RWPE1 (cell line): ENCODE measurements at places on chromosomes 11 and 22.
A peak's percentile ranks its signal among the peaks of the same experiment; 100 is the strongest.

DNA sequence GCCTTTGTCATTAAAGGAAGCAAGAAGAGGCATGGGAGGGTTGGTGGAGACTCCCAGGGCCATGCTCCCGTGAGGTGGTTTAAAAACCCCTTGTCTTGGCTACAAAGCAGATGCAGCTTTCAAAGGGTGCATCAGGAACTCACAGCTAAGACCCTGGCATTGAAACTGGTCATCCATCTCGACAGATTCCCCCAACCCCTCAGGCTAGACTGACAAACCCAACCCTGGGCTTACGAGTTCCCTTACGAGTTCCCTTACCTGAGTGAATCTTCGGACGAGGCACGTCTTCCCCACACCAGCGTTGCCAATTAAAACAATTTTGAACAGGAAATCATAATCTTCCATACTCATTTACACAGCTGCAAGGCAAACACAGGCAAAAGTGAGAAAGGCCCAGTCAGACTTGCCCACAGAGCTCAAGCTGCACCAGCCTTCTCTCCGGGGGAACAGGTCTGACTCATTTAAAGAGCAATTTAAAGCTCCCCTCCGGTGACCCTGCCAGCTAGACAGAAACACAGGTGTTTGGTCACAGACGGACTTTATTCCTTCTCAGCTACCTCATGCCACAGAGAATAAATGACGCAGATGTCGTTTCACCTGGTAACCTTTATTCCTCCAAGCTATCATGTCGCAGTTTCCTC is 74.6 kb downstream of the RAB30 start:
- no peak for DNase-seq

DNA sequence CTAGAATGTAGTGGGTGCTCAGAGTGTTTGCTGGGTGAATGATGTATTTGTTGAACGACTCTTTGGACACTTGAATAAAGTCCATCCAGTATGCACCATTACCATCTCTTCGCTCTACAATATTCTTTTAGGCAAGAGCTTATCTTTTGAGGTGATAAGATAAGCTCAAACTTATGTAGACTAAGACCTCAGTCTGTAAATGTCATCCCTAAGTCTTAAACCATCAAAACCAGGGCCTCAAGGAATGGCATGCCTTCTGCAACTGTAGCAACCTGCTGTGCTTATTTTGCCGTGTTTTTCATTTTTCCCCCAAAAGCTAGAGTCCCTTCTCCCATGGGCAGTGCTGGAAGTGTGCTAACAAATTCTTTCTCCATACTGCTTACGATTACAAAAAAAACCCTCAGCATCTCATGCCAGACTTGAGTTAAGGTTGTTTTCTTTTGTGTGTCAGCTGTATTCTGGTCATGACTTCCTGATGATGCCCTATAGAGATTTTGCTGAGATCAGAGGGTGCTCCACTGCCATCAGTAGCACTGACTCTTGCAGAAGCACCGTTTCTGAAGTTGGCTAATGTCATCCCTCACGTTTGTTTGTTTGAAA is 27.8 kb downstream of the LIMK2 start:
- DNase-seq: no peak

DNA sequence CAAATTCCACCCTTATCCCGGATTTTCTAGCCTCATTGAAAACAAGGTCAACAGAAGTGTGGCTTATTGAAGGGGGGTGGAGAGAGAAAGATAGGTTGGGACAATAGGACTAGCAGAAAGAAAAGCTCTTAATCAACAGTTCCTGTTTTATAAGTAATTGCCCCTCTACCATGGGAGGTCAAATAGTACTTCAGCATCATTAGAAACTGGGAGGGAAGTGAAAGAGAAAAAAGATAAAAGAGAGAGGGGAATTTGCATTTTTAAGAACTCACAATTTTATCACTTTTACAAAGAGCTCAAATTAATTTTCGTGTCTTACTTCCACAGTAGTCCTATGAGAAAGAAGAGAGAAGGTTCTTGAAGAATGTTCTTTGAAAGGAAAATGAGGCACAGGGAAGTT is 89.2 kb downstream of the AMOTL1 start:
- no peak for DNase-seq

GRCh38 chr22:50628543-50629134 is 687 bp upstream of the ARSA start:
- DNase-seq: no peak

DNA sequence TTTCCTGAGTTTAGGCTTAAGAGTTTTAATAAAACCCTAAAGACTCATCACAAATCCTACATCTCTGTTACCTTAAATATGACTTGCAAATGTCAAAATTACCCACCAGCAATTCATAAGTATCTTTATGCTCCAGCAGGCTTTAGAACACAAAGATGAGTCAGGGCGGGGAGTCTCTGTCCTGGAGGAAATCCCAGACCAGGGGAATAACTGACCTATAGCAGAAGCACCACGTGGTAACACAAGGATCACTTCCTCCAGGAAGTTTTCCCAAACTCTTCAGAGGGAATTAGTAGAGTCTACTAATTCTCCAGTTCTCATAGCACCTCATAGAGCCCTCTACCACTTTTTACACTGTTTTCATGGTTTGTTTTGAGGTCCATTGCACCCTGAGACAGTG is 217.0 kb downstream of the NAV2 start:
- no peak for DNase-seq

GRCh38 chr11:28461338-28461737 is 353.1 kb downstream of the METTL15 start:
- no peak for DNase-seq

DNA sequence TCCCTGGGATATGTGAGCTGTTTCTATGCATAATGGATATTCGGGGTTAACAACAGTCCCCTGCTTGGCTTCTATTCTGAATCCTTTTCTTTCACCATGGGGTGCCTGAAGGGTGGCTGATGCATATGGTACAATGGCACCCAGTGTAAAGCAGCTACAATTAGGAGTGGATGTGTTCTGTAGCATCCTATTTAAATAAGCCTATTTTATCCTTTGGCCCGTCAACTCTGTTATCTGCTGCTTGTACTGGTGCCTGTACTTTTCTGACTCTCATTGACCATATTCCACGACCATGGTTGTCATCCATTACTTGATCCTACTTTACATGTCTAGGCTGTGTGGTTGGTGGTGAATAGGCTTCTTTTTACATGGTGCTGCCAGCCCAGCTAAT is 1.3 kb downstream of the TUG1 start:
- no peak for DNase-seq

- DNase-seq: no peak
Measured at GRCh38 chr11:19816040-19816439, 103.4 kb downstream of the NAV2 start.

DNA sequence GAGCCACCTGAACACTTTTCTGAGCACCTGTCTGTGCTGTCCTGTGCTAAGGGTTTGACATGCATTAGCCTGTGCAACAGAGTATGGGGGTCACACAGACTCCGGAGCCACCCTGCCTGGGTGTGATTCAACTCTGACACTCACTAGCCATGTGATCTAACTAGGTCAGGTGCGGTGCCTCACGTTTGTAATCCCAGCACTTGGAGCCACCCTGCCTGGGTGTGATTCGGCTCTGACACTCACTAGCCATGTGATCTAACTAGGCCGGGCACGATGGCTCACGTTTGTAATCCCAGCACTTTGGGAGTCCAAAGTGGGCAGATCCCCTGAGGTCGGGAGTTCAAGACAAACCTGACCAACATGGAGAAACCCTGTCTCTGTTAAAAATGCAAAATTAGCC is 11.4 kb downstream of the UBE2L6 start:
- no peak for DNase-seq

GRCh38 chr11:74966651-74967050 is 17.6 kb downstream of the SPCS2 start:
- no peak for DNase-seq

DNA sequence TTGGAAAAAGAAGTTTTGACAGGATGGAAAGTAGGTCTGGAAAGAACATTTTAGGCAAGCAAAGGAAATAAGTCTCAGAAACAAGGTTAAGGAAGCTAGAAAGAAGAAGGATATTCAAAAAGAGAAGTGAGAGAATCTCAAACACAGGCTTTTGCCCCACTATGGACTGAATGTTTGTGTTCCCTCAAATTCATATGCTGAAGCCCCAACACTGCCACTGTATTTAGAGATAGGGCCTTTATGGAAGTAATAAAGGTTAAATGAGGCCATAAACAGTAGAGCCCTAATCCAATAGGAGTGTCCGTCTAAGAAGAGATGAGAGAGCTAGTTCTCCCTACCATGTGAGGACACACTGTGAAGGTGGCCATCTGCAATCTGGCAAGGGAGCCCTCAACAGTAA is 20.6 kb upstream of the RPS13 start:
- DNase-seq: no peak

- DNase-seq: no peak
Measured at GRCh38 chr11:43243927-43244326, 67.9 kb upstream of the API5 start.

DNA sequence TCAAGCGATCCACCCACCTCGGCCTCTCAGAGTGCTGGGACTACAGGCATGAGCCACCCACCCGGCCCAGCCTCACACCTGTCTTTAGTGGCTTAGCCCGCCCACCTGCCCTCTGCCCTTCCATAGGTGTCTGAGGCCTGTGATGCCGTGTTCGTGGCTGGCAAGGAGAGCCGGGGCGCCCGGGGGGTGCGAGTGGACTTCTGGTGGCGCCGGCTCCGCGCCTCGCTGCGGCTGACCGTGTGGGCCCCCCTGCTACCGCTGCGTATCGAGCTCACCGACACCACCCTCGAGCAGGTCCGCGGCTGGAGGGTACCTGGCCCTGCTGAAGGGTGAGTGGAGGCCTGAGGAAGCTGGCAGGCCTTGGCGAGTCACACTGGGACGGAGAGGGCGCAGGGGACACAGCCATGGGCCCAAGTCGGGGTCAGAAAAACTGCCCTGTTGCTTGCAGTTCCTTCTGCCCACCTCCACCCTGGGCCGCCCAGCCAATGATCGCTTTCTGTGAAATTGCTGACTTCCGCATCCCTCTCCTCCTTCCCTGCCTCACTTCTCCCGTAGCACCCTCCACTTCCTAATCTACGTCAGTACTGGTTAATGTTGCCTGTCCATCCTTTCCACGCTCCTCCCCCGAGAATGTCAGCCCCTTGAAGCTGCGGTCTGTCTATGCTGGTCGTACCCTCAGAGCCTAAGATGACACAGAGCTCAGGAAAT is 9.3 kb downstream of the TMEM132A start:
- no peak for DNase-seq

GRCh38 chr11:967995-968751 is 42.5 kb downstream of the AP2A2 start:
- no peak for DNase-seq

GRCh38 chr11:122097419-122098001 is 18.5 kb downstream of the BLID start:
- peak; percentile 28 for DNase-seq

- no peak for DNase-seq
Measured at GRCh38 chr11:66846671-66847091, 3.4 kb downstream of the RCE1 start.

GRCh38 chr11:61059260-61059752 is 43.0 kb upstream of the CD5 start:
- no peak for DNase-seq

DNA sequence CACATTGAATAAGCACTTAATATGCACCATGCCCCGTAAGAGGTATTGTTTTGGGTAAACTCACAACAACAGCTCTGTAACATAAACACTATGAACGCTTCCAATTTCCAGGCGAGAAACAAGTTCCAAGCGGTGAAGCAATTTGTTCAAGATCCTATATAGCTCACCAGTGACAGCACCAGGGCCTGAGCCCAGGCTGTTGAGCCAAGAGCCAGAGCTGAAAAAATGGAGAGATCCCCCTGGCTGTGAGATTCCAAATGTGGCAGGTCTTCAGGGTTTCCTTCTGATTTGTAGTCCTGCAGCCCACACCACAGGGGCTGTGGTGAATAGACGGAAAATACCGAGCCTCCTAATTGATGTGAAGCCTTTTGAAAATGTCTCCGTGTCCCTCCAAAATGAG is 268.0 kb upstream of the KIRREL3 start:
- DNase-seq: no peak

DNA sequence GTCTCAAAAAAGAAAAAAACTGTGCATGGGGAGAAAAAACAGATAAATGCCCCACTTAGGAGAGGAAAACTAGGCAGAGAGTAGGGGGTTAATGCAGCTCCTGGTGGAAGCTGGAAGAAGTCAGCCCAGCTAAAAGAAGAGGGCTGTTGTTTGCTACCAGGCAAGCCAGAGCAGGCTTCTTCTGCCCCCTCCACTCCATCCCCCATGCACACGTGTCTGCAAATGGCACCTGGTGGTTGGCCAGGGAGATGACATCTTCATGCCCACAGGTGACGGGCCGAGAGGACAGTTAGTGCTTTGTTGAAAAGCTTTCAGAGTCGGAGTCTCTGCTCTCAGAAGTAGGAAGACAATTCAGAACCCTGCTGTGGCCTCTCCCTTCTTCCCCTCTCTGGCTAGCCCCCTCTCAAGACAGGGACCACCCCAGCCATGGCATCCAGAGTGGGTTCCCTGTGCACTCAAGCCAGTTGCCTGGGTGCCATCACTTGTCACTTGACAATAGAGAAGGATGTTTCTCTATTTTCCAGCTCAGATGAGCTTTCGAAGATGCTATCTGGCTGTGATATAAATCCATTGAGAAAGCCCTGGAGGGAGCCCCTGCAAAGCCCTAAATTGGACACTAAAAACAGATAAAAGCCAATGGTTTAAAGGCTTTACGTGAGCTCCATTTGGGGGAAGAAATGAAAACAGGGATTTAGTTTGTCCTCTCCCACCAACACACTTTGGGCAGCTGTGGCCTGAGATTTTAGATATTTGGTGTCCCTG is 142.0 kb downstream of the TRIM29 start:
- DNase-seq: no peak

- no peak for DNase-seq
Measured at GRCh38 chr11:47093541-47093940, 83.1 kb downstream of the ARFGAP2 start.

DNA sequence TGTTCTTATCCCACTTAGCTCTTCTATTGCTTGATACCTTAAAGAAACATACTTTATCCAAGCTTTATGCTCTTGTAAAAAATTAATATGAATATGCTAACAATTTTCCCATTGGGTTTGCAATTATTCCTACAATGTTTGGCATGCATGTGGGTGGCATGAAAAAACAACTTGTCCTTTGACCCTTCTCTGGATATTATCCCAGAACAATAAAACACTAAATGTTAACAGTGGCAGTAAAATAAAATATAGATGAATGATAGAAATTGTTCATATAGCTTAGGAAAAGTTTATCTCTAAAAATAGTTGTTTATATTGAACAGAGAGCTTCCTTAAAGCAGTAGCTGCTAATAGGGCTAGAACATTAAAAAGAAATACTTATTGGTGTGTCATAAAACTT is 860.5 kb upstream of the LRRC4C start:
- DNase-seq: no peak
